Left renal cortex interstitium (tissue), 4 donors: ENCODE measurements at places on chromosomes 7 and 10. TPM values are rescaled to one million over a fixed set of nuclear protein-coding genes. Genes with fewer than 3 reads are reported as not detected.

Gene NME8
- not detected for polyA plus RNA-seq

Gene MUC3A
- polyA plus RNA-seq = 0.49 TPM

Gene CDK1
- 80.2 TPM for polyA plus RNA-seq

Gene GRID1
- polyA plus RNA-seq = 1.6 TPM

Gene CCDC146
- 30.9 TPM for polyA plus RNA-seq

Gene HPS1
- polyA plus RNA-seq = 29.3 TPM

Gene HPSE2
- 1.8 TPM for polyA plus RNA-seq

Gene CDH23
- polyA plus RNA-seq = 0.95 TPM

Gene ARMH3
- 18.9 TPM for polyA plus RNA-seq

Gene ASB10
- polyA plus RNA-seq = not detected

Gene STAMBPL1
- 1.9 TPM for polyA plus RNA-seq

Gene CALHM3
- polyA plus RNA-seq = not detected

Gene STN1
- polyA plus RNA-seq = 27.5 TPM

Gene NACAD
- polyA plus RNA-seq = 9.6 TPM

Gene GPR26
- polyA plus RNA-seq = 0.05 TPM

Gene PPIA
- 1,205 TPM for polyA plus RNA-seq

Gene CHCHD2
- 248 TPM for polyA plus RNA-seq

Gene AGR3
- 2.5 TPM for polyA plus RNA-seq

Gene PURB
- 32.3 TPM for polyA plus RNA-seq

Gene CYP26A1
- 0.08 TPM for polyA plus RNA-seq

Gene LRIT1
- polyA plus RNA-seq = not detected

Gene AKR1C2
- 9.2 TPM for polyA plus RNA-seq

Gene CYP26C1
- polyA plus RNA-seq = 0.05 TPM

Gene SEC31B
- polyA plus RNA-seq = 10.1 TPM

Gene C10orf62
- polyA plus RNA-seq = 0.29 TPM

Gene CNOT4
- polyA plus RNA-seq = 34.9 TPM

Gene DNAJC9
- 36.1 TPM for polyA plus RNA-seq

Gene MRPS33
- 67.0 TPM for polyA plus RNA-seq

Gene AKR1C3
- polyA plus RNA-seq = 63.8 TPM

Gene GSTO2
- 24.8 TPM for polyA plus RNA-seq

Gene ZNF488
- 6.8 TPM for polyA plus RNA-seq

Gene GIMAP6
- polyA plus RNA-seq = 16.9 TPM

Gene MLXIPL
- 7.3 TPM for polyA plus RNA-seq
